Activated gamma-delta T cell (primary cell): ENCODE measurements at places on chromosomes 3 and 15.

- DNase-seq, result no peak
Measured at GRCh38 chr3:51934139-51934850, 7.4 kb downstream of the RRP9 start.

GRCh38 chr3:89300981-89301380 lies 193.6 kb downstream of the EPHA3 start:
- no peak for DNase-seq

DNA sequence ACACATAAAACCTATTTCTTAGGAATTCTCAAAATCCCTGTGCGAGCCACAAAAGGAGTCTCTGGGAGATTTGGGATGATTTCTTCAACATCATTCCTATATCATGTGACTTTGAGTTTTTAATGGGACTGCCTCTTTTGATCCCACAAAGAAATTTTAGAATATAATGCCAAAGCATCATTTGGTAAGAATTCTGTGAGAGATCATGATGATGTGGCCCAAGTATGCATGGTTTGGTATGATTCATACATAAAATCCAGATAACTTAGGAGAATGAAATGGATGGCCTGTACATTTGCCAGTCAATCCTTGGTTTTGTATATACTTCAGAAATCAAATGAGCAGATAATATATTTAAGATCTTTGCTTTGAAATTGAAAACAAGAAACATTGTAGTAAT lies 61.3 kb downstream of the UBE2E2 start:
- no peak for DNase-seq

- DNase-seq, result no peak
Measured at GRCh38 chr3:113096188-113096892, 105.6 kb downstream of the GTPBP8 start.

DNA sequence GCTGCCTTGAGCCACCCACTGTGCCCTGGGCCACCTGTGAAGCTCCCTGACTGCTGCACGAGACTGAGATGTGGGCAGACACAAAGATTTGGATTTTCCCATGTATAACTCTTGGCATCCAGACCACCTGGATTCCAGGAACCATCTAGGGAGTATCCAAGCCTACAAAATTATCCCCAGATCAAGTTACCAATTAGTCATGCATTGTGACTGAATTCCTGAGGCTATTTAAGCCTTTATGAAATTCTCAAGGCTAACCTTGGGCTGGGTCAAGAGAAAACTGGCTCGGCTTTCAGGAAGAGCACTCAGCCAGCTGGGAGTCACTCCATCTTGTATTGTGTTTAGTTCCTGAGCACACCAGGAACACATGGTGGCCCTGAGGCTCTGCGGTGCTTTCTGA lies 13.3 kb upstream of the ATP13A5 start:
- no peak for DNase-seq

GRCh38 chr3:70824078-70824477 lies 511.6 kb upstream of the MDFIC2 start:
- DNase-seq, result no peak

DNA sequence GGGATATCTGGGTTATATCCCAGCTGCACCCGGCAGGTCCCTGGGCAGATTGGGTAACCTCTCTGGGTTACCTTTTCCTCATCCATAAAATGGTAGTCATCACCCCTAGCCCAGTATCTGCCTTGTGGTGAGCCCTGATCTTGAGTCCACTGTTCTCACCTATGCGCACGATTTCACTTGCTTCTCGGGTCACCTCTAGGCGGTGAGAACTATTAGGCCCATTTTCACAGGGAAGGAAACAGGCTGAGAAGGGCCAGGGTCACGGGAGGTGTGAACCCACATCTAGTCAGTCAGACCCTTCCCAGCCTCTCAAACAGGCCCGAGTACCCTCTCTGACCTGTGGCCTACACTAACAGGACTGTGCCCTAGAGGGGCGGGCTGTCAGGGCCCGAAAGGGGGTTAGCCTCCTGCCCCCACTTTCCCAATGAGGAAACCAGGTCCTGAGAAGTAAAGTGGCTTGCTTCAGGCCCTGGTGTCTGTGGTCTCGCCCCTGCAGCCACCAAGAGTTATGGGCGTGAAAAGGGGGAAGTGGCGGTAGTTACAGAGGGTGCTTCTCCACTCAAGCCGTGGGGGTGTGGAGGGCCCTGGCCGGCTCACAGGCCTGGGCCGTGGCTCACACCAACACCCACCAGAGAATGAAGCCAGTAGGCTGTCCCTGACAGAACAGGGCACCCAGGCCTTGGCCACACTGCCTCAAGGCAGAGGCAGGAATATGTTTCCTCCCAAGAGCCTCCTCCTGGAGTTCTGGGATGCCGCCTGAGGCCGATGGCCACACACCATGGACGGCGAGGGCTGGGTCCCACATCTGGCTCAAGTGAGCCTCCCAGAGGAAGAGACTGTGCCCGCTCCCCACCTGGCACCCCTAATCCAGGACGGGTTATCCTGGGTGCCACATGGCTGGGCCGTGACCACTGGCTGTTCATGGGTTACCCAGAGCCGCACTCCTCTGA lies 19.5 kb downstream of the PSTPIP1 start:
- no peak for DNase-seq

DNA sequence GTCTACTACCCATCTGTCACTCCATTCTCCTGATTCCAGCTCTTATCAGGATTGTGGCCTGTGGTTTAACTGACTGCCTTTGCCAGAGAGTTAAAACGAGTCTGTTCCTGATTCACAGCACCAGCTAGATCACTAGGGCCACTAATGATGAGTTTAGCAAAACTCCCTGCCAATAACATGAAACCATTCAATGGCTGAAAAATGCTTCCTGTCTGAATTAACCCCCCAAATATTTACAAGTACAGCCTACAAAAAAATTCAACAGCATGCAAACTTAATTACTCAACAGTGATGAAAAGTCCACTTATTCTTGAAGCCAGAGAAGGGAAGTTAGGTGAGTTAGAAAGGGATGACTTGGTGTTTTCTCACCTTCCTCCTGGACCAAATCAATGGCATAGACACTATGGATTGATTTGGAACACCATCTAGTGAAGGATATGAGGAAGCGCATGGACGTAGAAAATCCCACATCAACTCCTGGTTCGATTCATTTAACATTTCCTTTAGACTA lies 141.4 kb downstream of the TGFBR2 start:
- DNase-seq, result no peak

DNA sequence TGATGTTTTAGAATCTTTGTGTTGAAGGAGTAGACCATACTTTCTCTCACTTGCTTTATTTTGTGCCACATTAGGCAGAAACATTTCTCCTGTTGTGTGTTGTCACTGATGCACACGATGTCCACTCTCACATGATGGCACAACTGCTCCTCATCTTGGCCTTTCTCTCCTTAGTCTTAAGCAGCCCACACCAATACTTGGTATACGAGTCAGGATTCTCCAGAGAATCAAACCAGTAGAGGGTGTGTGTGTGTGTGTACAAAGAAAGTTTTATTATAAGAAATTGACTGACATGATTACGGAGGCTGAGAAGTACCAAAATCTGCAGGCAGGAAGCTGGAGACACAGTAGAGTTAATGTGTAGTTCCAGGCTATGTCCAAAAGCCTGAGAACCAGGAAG lies 187.1 kb downstream of the ALCAM start:
- no peak for DNase-seq

DNA sequence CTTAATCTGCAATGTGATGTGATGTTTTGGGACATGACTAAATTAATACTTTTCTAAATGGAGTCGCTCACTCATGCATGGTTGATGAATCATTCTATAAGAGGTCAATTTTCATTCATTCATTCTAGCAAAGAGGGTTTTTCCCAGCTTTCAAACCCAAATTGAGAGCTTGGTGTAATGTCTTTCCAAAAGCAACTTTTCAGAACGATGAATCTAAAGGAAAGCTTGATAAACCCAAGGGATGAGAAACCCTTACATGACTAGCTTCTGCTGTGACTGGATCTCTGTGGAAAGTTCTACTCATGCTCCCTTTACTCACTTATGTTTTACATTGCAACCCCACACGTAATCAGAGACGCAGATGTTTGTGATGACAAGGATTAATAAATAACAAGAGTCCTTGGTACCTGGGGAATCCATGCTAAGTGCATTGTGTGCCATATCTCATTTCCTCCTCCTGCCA lies 47.7 kb downstream of the PDZRN3 start:
- no peak for DNase-seq

GRCh38 chr3:88003115-88003755 lies 55.6 kb downstream of the CGGBP1 start:
- DNase-seq, result no peak

- DNase-seq, result no peak
Measured at GRCh38 chr3:65811892-65812291, 226.8 kb downstream of the MAGI1 start.

GRCh38 chr15:93018574-93018973 lies 70.4 kb downstream of the RGMA start:
- no peak for DNase-seq

DNA sequence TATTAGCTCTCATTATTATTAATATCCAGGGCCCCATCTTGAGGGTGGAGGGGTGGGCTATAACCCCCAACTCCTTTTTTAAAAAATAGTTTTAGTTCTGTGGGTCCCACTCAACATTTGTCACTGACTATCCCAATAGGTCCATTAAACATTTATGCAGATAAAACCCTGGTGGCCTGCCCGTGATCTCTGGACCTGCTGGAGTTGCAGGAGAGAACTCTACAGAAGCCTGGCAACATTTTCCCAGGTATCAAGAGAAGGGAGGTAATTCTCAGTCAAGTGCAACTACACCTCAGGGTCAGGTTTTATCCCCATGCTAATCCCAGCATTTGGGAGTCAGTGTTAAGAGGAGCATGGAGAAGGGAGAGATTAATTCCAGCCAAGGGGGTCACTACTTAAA lies 264.4 kb upstream of the PROK2 start:
- DNase-seq, result no peak

GRCh38 chr3:136251511-136251910 lies 1.4 kb downstream of the PCCB start:
- DNase-seq, result no peak

DNA sequence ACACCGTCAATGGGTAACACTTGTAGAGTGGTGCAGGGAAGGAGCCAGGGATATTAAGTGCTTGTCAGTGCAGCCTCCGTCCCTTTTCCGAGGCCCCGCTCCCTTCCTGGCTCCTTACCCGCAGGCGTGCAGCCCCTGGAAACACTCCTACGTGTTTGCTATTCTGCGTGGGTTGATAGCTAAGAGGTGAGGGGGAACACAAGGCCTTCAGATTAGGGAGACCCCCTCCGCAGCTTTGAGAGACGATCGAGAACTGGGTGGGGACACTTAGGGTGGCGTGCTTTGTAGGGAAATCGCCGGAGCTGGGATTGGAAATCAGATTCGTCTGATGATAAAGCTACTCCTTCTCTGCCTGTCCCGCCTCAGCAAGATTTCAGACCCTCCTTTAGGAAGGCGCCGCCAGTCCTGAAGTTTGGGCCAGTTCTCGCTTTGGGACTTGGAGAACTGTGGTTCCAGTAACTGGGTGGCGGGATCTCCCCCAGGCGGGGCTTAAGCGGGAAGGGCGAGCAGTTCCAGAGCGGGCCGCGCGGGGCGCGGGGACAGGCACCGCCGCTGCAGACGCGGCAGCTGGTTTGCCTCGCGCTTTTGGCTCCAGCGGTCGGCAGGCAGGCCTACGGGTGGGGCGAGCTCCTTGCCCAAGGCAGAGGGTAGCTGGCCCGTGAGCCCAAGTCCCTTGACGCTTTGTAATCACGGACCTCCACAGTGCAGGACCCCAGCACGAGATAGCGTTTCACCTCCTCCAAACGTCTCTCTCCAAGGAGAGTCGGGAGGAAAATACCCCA lies 8.0 kb upstream of the FAM107A start:
- peak; percentile 20 for DNase-seq

DNA sequence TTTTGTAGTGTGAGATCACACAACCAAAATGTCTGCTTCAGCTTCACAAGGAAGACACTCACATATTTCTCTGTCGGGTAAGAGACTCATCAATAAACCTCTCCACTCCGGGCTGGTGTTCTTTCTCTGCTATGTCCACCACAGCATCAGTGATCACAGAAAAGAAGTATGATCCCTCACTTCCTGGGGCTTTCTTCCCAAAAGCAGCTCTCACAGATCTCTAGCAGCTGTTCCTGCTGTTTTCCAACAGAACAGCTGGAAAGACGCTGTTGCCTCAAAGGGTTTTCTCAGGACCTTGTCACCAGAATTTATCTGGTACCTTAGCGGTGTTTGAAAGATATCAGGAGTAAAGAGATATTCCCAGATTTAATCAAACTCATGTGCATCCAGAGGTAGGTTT lies 46.4 kb downstream of the GATM start:
- no peak for DNase-seq

DNA sequence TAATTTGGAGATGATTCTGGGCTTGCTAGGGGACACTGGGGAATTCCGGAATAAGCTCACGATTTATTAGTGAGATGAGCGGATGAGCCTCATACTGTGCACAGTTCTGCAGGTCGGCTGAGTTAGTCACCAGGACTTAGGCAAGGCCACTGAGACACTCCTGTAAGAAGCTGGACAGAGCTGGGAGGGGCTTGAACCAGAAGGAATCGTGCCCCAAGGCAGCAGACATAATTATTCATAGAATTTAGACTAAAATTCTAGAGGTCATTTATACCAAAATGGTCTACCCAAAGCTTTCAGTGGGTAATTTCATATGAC lies 121.4 kb downstream of the VGLL4 start:
- DNase-seq, result no peak

- DNase-seq, result no peak
Measured at GRCh38 chr3:51929420-51930003, 12.2 kb downstream of the RRP9 start.

- DNase-seq, result no peak
Measured at GRCh38 chr3:65605876-65606432, 432.8 kb downstream of the MAGI1 start.

- DNase-seq, result no peak
Measured at GRCh38 chr3:155790272-155790925, 15.7 kb downstream of the C3orf33 start.

- DNase-seq, result peak; percentile 45
Measured at GRCh38 chr15:72230197-72231065, 559 bp downstream of the PKM start.

DNA sequence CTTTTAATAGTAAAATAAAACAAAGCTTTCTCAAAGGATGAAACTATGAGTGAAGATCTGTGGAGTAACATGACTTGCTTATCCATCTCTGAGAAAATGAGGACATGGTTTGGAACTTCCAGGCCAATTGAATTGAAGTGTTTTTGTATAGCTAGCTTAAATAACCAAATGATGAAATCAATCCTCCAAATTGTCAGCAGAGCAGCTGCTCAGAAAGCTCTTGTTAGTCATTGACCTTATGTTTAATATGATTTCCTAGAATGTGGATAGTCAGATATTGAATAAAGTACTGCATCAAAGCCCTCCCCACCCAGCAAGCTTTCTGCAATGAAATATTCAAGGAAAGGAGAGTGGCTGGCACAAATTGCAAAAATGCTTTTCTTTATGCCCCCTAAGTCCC lies 437.2 kb downstream of the MFSD1 start:
- DNase-seq, result no peak

GRCh38 chr3:139715743-139716360 lies 38.1 kb upstream of the NMNAT3 start:
- DNase-seq, result no peak

DNA sequence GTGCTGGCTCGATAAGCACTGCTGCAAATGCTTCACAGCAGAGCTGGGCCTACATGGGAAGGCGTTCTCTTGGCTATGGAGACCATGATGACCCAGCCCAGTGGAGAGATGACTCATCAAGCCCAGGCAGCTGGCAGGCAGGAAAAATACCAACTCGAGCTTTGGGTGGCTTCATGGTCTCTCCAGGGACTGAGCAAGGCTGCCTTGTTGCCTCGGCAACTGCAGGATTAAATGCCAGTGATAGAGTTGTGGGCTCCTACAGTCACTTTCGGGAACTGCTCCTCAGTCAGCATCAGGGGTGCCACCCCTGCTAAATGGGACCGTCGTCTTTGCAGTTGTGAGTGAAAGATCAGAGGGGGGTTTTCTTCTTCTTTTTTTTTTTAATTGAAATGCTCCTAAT lies 54.6 kb upstream of the MYZAP start:
- no peak for DNase-seq
